MV-4-11 (cell line): ENCODE measurements at places on chromosomes 3 and 15.
A peak's percentile ranks its signal among the peaks of the same experiment; 100 is the strongest.

DNA sequence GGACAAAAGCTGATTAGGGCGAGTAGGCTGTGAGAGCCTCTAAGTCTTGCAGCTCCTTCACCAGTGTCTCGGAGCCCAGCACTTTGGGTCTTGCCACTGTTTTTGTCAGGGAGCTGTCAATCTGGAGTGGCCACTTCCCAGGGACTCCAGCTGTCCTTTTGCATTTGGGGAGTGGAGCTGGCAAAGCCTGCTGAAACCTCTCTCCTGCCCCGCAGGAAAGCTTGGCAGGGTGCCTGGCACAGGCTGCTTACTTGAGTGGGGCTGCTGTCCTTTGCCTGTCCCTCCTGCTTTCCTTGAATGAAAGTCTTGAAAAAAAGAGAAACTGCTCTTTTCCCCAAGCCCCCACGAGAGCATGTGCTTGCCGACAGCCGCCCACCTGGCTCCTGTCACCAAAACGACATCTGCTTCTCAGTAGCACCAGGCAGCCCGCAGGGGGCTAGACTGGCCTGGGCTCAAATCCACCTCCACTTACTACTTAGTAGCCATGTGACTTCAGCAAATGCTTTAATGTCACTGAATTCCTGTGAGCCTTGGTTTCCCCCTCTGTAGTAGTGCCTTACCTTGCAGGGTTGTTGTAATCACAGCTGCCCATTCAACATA lies 13.7 kb downstream of the USP13 start:
- DNase-seq, result no peak

DNA sequence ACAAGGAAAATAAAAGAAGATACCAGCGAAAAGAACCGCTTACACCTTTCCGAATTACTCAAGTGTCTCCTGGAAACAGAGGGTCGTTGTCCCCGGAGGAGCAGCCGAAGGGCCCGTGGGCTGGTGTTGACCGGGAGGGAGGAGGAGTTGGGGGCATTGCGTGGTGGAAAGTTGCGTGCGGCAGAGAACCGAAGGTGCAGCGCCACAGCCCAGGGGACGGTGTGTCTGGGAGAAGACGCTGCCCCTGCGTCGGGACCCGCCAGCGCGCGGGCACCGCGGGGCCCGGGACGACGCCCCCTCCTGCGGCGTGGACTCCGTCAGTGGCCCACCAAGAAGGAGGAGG lies 325 bp downstream of the ALCAM start:
- no peak for DNase-seq

- no peak for DNase-seq
Measured at GRCh38 chr3:69590111-69590510, 149.2 kb upstream of the MITF start.

- DNase-seq, result no peak
Measured at GRCh38 chr3:39021465-39022285, 30.1 kb downstream of the SCN11A start.

- no peak for DNase-seq
Measured at GRCh38 chr3:58009026-58009748, 965 bp downstream of the FLNB start.

DNA sequence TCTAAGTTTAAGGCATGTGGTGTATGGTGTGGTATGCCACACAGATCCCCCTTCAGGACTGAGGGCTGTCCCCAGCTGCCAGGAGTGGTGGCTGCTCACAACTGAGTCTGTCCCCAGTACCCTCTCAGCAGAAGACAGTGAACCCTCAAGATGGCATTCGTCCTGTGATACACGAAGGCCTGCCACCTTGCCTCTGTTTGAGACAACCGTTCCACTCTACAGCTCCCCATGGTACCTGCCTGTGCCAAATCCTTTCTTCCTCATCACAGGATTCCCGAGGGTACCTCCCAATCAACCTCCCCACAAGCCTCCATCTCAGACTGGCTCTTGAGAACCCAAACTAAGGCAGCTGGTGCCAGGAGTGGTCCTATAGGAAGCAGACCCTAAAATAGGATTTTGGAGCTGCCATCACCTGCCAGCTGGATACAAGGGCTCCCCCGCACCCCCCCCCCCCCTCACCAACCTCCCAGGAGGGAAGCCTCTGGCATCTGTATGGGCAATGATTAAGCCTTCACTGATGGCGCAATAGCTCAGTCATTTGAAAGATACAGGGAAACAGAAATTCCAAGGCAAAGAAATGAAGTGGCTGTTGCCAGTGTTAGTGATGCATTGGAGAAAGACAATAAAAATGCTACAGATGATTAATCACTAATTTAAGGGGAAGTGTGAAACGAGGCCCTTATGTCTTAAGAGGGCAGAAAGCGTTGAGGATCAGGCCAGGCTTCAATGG lies 230.0 kb upstream of the LYSMD4 start:
- peak; percentile 68 for DNase-seq

DNA sequence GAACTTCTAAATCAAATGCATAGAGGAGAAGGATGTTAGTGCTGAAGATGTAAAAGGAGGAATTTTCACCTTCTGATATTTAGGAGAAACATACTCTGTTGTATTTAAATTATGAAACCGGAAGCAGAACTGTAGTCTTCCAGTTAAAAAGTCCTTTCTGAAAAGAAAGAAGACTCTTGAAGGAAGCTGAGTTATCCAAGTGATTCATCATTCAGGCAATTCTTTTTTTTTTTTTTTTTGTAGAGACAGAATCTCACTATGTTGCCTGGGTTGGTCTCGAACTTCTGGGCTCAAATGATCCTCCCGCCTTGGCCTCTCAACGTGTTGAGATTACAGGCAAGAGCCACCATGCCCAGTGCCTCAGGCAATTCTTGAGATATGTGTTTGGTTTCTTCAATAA lies 424.8 kb upstream of the TPM1 start:
- DNase-seq, result peak; percentile 2

DNA sequence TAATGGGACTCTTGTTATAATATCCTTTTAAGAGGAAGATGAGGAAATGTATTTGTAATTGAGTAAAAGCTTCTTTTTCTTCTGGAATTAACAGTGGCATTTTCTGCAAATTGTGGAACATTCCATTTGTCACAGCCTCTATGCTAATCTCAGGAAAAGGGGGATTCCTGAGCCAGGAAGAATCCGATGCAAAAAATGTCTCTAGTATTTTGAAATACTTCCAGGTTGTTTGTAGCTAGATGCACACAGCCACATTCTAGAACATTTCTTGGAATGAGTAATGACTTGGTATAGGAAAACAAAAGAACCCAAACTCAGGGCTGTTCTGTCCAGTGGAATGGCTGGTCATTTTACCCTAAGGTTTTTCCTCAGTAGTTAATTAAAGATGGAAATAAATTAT lies 98.5 kb upstream of the SLC2A2 start:
- DNase-seq, result no peak

- no peak for DNase-seq
Measured at GRCh38 chr3:169271936-169272335, 391.6 kb downstream of the MECOM start.

DNA sequence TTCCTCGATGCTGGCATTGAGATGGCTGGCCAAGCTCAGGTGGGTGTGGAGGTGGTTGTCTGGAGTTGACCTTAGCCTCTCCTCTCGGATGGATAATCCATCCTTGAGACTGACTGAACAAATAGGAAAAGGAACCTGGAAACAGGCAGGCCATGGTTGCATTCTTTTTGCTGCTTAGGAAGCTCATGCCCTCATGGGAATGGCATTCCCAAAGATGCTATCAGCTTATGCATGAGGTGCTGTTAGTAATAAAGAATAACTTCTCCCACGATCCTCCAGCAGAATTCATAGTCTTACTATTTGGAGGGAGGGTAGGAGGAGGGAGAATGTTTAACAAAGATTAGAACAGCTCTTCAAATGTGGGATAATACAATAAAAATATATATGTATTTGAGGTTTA lies 303.0 kb upstream of the TPM1 start:
- DNase-seq, result no peak

- peak; percentile 10 for DNase-seq
Measured at GRCh38 chr15:74336061-74337005, 31.1 kb downstream of the CYP11A1 start.
